Stimulated activated CD4-positive, alpha-beta T cell treated with anti-CD3 and anti-CD28 coated beads, Interleukin-12 subunit alpha, Interleukin-12 subunit beta, amount 100 ng/mL, for 4 hours (primary cell): ENCODE measurements at places on chromosomes 2 and 18.

- DNase-seq = no peak
These were observed 196.0 kb upstream of the SPHKAP start for GRCh38 chr2:228377533-228377932.

GRCh38 chr18:46719388-46719787 is 37.5 kb downstream of the ST8SIA5 start:
- no peak for DNase-seq

DNA sequence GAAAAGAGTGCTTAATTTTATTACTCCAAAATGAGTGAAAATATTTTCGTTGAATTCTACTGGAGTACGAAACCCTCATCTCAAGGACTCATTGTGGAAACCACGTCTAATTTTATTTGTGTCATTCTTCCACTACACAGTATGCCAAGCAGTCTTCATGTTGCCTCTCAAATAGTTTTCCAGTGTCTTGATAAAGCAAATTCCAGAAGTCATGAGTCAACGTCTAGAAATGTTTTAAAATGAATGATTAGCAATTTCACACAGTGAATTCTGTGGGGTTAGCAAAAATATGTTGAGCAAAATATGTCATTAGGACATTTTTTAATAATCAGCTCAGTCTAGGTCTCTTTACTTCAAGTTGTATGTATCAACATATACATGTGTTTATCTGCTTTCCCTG is 865.5 kb downstream of the DSC3 start:
- DNase-seq = no peak

DNA sequence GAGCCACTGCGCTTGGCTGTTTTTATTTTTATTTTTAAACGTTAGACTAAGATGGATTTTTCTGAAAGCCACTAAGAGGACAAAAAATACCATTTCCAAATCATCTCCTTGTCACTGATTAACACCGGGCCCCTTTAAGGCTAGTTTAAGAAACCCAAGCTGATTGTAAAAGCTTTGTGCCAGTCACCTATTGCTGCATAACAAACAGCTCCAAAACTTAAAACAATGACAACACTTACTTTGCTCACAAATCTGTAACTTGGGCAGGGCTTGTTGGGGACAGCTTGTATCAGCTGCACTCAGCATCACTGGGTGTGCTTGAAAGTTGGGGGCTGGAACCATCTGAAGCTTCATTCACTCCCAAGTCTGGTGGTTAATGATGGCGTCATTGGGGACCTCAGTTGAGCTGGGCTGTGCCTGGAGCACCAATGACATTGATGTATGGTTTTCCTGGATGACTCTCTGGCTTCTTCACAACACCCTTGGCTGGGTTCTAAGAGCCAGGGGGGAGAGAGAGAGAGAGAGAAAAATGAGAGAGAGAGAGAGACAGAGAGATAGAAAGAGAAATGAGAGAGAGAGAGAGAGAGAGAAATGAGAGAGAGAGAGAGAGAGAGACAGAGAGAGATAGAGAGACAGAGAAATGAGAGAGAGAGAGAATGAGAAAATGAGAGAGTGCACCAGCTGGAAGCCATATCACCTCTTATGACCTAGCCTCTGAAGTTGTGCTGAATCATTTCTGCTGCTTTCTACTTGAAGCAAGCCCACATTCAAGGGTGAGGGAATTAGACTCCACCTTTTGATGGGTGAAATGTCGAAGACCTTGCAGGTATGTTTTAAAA is 26.0 kb upstream of the ATG16L1 start:
- no peak for DNase-seq

DNA sequence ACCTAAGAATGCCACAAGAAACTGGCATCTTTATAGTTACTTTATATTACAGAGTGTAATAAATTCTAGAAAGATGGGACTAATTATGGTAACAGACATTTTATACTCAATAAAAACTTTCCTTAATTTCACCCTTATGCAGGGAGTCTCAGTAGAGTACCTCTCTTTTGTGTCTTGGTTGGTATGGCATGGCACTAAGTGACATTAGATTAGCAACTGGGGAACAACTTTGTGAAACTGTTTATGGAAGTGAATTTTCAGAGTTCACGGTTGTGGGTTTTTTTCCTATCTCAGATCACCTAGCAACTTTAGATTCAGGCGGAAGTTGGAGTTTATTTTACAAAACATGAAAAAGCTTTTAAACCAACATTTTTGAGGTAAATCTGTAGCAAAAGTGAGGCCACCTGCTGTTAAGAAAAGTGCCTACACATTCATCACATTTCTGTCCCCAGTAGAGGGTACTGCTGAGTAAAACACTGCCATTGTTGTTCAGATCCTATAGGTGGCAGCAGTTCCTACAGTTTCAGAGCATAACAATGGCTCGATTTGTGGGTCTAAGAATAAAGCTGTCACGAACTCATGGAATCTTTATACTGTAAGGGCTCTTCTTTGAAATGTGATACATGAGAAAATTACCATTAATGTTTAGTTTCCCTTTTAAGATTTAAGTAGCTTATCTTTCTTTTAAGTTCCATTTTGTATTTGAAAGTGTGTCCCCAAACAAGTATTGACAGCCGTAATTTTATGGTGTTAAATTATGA is 117.6 kb downstream of the CAMKMT start:
- DNase-seq = no peak

DNA sequence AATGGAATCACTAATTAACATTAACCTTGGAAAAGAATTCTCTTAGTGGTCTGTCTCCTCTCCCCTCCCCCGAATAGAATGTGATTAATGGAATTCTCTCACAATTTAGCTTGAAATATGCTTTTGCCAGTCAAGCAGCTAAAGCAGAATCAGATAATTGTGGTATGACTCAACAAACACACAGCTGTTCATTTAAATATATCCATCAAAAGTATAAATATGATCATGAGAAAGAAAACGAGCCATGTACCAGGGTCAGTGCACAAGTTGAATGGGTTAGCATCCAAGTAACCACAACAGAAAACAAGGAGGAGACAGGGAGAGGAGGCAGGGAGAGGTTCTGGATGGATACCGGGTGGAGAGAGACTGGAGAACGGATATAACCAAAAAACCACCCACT is 66.9 kb downstream of the ACVR1 start:
- DNase-seq = no peak

DNA sequence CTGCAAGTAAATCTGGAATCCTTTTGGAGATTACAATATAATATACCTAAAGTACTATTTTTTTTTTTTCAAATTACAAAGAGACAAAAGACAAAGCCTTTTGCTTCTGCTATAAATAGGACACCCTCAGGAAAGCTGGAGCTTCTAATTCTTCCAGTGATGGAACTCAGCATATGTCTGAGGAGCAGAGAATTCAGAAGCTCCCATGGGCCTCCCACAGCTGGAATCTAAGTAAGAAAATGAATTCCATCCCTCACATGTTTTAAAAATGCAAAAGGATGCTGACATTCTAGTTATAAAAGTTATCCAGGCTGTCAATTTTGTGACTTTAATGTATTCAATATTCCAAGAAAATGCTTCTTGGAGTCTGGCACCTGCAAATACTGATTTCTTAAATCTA is 571.3 kb upstream of the LRRTM4 start:
- no peak for DNase-seq

GRCh38 chr2:232537079-232537478 is 2.4 kb upstream of the CHRNG start:
- no peak for DNase-seq

- no peak for DNase-seq
These were observed 24.2 kb upstream of the C2orf42 start for GRCh38 chr2:70214953-70215549.

GRCh38 chr18:75656035-75656434 is 228.5 kb upstream of the SMIM21 start:
- no peak for DNase-seq

- DNase-seq = no peak
These were observed 528.0 kb downstream of the BCL11A start for GRCh38 chr2:60025496-60025895.

GRCh38 chr18:69958422-69958821 is 10.7 kb upstream of the CD226 start:
- no peak for DNase-seq

- DNase-seq = no peak
These were observed 5.7 kb downstream of the RPL37A start for GRCh38 chr2:216504376-216504762.

- DNase-seq = no peak
These were observed 115.4 kb downstream of the TMEM131 start for GRCh38 chr2:97880334-97880733.

- DNase-seq = no peak
These were observed 845.3 kb upstream of the GCFC2 start for GRCh38 chr2:76556018-76556417.

GRCh38 chr2:13260402-13260801 is 543.7 kb downstream of the TRIB2 start:
- DNase-seq = no peak

DNA sequence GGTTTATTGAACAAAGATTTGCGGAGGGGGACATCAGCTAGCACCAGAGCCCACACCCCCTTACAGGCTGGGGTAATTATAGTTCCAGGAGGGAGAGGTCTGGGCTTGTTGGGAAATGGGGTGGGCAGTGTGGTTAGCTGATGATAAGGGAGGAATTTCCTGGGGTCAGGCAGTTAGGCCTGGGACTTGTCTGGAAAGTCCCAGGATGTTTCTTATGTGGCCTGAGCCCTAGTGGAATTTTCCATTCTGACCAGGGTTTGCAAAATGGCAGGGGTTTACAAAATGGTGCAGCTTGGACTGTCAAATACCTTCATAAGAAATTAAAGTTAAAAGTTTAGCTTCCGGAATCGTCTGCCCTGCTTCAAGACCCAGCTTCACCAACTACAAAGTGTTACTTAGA is 199.1 kb downstream of the FBXO15 start:
- DNase-seq = no peak
